HFF-Myc (cell line): ENCODE measurements at places on chromosomes 1 and 21.

- peak; percentile 51 for DNase-seq
These were observed 73.5 kb downstream of the ASTN1 start for GRCh38 chr1:177091040-177091439.

DNA sequence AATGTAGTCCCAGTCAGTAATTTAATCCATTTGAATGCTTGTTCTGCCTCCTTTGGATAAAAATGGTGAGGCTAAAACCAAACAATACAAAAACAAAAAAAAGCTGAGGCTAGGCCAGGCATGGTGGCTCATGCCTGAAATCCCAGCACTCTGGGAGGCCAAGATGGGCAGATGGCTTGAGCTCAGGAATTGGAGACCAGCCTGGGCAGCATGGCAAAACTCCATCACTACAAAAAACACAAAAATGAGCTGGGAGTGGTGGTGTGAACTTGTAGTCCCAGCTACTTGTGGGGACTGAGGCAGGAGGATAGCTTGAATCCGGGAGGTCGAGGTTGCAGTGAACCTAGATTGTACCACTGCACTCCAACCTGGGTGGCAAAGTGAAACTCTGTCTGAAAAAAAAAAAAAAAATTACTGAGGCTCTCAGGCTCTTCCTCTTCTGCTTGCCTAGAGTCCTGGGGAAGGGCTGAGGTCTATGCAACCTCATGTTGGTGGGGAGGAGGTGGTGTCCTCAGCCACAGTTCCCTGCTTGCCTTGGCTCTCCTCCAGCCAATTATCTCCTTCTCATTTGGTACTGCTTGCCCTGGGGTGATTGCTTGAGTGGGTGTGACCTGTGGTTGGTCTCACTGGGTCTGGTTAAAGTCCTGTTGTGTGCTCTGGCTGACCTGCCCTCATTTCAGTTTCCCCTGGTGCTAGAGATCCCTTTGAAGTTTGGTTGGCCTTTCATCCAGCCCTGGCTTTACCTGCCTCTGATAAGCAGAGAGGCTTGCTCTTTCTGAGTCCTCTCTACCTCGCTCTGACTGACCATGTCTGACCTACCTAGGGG lies 20.9 kb downstream of the S1PR1 start:
- DNase-seq = no peak

DNA sequence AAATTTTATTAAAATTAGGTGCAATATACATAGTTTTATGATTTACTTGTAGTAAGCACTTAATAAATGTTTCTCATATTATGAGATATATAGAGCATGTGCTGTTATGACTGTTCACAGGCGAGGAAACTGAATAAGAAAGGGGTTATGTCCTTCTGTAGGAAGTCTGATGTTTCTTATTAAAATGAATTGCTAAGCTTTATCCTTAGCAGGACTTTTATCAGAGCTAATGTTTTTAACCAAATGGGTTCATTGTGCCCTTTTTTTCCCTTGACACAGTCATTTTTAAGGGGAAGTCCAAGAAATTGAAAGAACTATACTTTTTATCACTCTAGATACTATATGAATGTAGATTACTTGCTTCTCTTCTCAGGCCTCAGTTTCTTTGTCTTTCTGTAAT lies 285.2 kb downstream of the PTPRC start:
- no peak for DNase-seq

GRCh38 chr1:23567996-23568607 lies 8.8 kb upstream of the ID3 start:
- no peak for DNase-seq

DNA sequence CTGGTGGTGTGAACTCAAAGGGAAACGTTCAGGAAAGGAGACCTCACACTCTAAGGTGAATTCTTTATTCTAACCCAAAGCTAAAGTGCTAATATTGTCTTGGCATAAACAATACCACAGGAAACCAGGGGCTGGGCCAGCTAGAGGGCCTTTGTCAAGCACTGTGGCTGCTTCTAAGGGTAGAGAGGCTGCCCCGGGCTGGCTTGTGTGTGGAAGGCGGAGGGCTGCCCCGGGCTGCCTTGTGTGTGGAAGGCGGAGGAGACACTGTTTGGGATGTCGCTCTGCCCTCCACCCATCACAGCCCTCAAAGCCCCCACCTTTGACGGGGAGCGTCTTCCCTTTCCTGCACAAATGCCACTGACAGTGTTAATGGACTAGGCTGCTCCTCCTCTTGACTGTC lies 216.8 kb downstream of the TOMM20 start:
- no peak for DNase-seq

DNA sequence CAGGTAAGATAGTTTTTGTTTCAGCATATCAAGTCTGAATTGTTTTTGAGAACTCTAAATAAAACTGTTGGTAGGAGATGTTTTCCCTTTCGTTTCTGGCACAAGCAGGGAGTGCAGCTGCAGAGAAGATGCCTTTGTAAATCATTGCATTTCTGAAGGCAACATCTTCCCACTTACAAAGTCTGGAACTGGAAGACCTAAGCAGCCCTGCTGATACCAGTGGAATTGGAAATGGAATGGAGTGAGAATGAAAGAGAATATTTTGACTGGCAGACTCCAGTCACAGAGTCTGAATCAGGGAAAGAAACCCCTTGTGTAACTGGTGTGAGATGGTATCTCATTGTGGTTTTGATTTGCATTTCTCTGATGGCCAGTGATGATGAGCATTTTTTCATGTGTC lies 815.6 kb downstream of the LTN1 start:
- DNase-seq = no peak

GRCh38 chr1:223331929-223332328 lies 32.0 kb downstream of the SUSD4 start:
- DNase-seq = no peak

- no peak for DNase-seq
These were observed 12.3 kb downstream of the IFI6 start for GRCh38 chr1:27659497-27660299.

- no peak for DNase-seq
These were observed 16.7 kb downstream of the USP48 start for GRCh38 chr1:21766210-21766609.

GRCh38 chr1:23452011-23452411 lies 27.5 kb upstream of the TCEA3 start:
- no peak for DNase-seq

GRCh38 chr1:33380811-33381210 lies 50.1 kb downstream of the PHC2 start:
- no peak for DNase-seq

- no peak for DNase-seq
These were observed 2.8 kb downstream of the PLA2G5 start for GRCh38 chr1:20072771-20073170.

GRCh38 chr1:179817789-179818188 lies 59.8 kb downstream of the TOR1AIP2 start:
- no peak for DNase-seq

DNA sequence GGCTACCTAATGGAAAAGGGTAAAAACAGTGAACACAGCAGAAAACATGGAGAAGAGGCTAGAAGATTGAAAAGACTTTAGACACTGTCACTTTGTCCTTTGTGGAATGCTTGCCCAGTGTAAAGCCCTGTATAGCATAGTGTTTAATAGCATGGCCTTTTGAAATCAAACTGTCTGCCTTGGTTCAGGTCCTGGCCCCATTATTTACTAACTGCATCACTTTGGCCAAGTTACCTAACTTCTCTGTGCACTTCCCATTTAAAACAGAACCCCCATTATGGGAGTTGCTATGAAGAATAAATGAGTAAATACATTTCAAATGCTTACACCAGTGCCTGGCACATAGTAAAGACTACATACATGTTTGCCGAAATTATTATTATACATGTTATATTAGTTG lies 12.1 kb downstream of the PHC2 start:
- no peak for DNase-seq

DNA sequence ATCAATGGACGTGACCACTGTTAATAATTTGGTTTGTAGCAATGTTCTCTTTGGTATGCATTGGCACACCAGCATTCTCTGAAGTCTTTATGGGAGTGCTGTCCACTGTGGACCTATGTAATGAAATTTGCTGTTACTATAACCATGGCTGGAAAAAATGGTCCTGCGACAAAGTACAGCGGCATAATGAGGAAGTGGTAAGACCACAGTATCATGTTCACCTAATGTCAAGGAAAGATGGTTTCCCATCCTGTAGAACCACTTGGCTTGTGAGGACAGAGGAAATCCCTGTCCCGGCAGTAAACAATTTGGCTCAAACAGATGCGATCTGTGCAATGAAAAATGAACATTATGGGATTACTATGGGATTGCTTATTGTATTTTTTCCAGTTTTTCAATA lies 173.9 kb upstream of the IVNS1ABP start:
- DNase-seq = no peak

DNA sequence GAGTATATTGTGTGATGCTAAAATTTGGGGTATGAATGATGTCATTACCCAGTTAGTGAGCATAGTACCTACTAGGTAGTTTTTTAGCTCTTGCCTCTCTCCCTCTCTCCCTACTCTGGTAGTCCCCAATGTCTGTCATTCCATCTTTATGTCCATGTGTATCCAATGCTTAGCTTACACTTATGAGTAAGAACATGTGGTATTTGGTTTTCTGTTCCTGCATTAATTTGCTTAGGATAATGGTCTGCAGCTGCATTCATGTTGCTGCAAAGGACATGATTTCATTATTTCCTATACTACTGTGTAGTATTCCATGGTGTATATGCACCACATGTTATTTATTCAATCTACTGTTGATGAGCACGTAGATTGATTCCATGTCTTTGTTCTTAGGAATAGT lies 54.4 kb upstream of the NEGR1 start:
- no peak for DNase-seq

DNA sequence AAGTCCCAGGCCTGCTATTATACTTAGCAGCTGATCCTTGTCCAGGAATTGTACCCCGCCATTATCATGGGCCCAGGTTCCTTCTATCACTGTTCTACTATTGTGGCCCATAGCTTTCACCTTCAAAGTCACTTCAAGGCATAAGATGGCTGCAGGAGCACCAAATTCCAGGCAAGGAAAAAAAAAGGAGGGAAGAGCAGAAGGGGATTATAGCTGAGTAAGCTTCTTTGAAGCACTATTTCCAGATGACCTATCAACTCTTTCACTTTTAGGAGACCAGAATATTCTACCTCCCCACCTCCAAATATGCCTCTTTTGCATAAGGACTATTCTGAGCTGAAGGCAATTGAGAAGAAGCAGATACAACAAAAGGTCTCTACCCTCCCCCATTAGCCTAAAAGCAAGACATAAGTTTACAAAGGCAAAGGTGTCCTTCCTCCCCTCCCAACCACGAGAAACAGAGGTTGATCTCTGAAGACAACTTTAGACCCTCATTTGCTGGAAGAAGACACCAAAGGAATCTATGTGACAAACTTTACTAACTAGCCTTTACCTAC lies 41.8 kb downstream of the PTAFR start:
- no peak for DNase-seq

- DNase-seq = peak; percentile 54
These were observed 10.8 kb upstream of the ASCL5 start for GRCh38 chr1:201137579-201138310.

- DNase-seq = no peak
These were observed 272.5 kb downstream of the TM2D1 start for GRCh38 chr1:61452176-61453035.

GRCh38 chr1:209187589-209187988 lies 395.9 kb upstream of the CAMK1G start:
- no peak for DNase-seq

DNA sequence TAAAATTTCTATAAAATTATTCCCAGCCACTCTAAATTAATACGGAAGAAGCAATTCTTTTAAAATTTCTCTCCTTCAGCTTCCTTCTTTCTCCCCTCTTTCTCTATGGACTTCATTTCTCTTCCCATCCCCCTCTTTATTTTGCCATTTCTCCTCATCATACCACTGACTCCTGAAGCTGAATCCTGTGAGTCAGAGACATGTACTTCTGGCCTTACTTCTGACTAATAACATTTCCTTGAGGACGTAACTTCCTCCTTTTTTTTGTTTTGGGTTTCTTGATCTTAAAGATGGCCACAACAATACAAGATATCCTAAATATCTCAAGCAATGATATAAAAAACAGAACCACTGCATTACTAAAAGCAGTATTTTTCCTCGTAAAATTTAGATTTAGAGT lies 63.6 kb upstream of the DENND1B start:
- DNase-seq = peak; percentile 50

DNA sequence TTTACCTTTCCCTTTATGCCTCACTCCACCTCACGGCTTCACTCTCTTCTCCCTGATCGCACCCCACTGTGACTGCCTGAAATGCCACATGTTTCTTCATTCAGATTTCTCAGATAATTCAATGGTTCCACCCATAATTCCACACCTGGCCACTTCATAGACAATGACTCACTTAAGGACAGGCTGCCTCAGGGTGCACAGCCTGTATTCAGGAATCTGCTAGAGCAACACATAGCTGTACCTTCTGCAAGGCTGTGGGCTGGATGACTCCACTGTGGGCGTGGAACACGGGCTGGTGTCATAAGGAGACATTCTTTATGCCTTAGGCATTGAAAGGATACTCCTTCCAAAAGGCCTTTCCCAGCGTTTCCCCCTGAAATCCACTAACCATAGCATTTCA lies 36.1 kb downstream of the L1TD1 start:
- DNase-seq = peak; percentile 22

- DNase-seq = no peak
These were observed 113.5 kb downstream of the NTNG1 start for GRCh38 chr1:107254306-107254705.

DNA sequence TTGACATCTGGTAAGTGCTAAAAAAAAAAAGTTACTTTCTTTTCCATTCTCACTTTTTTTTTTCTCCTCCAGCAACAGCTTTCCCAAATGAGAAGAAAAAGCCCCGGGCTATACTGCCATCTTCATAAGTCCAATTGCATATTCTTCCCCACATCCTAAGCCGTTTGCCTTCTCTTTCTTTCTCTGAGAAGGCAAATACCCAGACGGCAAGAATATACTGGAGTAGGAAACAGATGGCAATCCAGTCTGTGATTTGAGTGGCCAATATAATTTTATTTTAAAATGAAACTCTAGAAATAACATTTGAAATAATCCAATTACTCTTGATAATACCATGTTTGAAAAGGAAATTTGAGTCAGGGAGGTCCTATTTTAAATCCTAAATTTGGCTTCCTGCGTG lies 44.6 kb upstream of the GREM2 start:
- DNase-seq = no peak

GRCh38 chr1:11654137-11654938 lies at the start of the genes FBXO2 and FBXO44:
Gene FBXO2 (minus strand): TSS chr1:11654429. CDS start chr1:11654340, 89 bp downstream.
Gene FBXO44 (plus strand): TSS chr1:11654877. CDS start chr1:11655836, 959 bp downstream.
- DNase-seq = no peak

DNA sequence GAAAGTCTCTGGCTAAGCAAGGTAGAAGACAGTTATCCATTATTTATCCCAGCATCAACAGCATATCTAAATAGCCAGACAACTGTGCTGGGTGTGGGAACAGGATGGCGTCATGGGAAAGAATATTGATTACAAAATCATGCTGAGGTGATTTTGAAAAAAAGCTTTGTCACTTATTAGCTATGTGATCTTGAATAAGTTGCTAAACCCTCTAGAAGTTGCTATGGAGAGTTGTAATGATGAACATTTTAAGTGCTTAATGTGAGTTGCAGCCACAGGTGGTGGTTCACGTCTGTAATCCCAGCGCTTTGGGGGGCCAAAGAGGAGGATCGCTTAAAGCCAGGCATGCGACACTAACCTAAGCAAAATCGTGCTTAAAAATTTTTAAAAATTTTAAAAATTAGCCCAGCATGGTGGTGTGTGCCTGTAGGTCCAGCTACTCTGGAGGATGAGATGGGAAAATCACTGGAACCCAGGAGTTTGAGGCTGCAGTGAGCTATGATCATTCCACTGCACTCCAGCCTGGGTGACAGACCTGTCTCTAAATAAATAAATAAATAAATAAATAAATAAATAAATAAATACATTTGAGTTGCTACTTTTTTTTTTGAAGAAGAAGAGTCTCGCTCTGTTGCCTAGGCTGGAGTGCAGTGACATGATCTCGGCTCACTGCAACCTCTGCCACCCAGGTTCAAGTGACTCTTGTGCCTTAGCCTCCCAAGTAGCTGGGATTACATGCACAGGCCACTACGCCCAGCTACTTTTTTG lies 33.6 kb downstream of the WNT2B start:
- DNase-seq = no peak
